B cell (primary cell): ENCODE measurements at places on chromosomes 2 and 18. TPM values are rescaled to one million over a fixed set of nuclear protein-coding genes. Genes with fewer than 3 reads are reported as not detected.

FBXO36 gene
- total RNA-seq: 1.5 TPM in 2 replicates

- DNase-seq: no peak
Observed at GRCh38 chr18:26652501-26652900, 104.1 kb upstream of the KCTD1 start.

DNA sequence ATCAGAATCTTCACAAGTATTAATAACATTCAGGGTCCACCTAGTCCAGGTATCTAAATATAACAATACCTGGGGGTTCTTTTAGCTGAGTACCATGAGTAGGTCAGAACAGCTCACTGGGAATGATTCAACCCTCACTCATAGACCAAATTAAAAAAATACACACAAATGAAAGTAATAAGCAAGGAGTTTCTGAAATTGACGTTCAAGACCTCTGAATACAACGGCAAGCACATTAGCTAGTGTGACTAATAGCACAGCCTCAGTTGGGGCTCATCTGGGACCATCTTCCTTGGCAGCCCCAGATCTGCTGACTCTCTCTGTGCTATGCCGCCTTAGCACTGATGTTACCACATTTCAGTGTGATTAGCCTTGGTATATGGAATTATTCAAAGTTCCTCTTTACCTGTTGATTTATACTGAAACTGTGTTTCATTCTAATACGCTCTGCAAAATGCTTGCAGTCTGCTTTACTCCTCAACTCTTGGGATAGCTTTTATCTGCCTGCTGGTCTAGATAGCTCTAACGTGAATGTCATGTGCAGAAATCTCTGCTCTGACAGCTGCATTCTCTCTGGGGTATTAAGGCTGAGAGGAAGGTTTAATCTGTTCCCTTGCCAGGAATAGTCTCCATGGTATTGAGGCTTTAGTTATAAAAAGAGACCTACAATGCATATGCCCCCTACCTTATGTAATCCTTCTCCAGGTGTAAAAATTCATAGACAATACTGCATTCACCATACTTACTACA is 153.3 kb downstream of the METTL4 start:
- no peak for DNase-seq

MREG gene
- total RNA-seq: 5.7 and 6.3 TPM in 2 replicates

NBAS gene
- 37.3 and 37.7 TPM in 2 replicates for total RNA-seq

DNA sequence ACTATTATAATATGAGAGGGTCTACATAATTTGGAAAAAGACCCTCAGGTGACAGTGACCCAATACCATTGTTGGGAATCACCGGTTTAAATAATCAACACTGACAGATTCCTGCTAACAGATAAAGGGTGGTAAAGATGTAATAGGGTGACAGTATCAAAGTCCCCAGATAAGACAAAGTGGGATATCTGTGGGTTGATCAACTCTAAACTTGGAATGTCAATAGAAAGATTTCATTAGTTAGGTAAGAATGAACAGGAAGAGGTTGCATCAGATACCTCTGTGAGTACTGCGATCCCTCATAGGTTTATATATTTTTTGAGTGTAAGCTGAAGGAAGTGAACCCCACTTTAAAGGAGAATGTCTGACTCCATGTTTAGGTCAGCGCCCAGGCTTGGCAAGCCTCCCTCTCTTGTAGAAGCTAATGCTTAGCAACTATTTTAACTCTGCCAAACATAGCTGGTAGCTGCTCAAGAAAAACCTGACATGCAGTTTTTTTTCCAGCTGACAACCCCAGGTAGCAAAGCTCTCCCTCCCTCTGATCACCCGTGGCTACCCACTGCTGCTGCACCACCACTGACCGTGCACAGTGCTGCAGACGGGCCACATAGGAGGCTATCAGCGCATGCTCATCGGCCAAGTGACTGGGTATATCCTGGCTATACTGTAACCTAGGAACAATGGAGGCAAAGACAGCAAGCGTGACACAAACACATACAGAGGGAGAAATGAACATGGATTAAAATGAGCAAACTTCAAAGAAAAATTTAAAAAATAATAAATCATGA is 113.3 kb upstream of the DNMT3A start:
- no peak for DNase-seq

DNA sequence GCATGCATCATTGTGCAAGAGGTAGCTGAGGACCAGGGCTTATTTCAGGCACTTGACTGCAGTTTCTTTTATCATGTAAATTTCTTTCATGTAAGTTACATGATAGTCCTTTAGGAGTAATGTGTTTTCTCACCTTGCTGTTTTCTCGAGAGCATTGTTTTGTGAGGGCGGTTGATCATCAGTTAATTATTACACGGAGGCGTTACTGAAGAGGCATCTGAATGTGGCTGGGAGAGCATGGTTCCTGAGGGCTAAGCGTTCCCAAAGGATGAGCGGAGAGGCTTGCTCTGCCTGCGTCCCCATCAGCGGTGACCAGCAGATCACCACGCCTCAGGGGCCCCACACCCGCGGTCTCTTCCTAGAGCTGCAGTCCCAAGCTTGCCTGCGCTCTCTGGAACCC is 156.1 kb upstream of the NFATC1 start:
- no peak for DNase-seq

- no peak for DNase-seq
Observed at GRCh38 chr2:187215532-187216240, 232.4 kb downstream of the CALCRL start.

DNA sequence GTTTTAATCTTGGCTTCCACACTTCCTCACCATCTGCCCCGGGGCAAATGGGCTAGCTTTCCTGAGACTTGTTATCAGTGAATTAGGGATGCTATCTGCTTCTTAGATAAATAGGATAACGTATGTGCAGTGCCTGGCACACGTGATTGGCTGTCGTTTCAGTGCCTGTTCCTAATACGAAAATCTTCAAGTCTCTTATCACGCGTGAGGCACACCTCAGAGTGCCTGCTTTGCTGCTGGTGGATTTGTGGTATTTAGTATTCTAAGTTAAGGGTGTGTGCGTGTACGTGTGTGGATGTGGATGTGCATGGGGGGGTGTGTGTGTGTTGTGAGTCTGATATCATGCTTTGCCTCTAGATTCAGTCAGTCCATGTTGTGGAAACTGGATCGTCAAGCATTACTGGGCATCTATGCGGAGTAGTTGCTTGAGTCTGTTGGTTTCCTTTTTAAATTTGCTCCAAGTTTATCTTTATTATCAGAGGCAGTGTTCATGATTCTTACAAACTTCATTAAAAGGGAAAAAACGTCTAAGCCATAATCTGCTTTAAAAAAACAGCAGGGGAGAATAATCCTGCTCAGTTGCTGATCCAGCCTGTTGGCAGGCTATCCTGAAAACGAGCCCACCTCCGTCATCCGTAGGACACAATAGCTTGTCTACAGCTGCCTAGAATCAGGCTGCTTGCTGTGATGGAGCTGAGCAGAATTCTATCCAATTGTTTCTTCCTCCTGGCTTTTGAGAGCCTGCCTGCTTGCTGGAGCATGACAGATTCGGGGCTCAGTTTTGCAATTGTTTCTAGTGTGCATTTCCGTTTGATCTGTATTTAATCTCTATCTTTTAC is 6.6 kb downstream of the SH3RF3 start:
- no peak for DNase-seq

GRCh38 chr2:11698009-11698922 is 28.3 kb upstream of the NTSR2 start:
- DNase-seq: no peak

BMP10 gene
- not detected in 2 replicates for total RNA-seq

IL1RL2 gene
- not detected in 2 replicates for total RNA-seq

GRCh38 chr2:176435729-176436128 is 166.5 kb downstream of the MTX2 start:
- DNase-seq: no peak

DNA sequence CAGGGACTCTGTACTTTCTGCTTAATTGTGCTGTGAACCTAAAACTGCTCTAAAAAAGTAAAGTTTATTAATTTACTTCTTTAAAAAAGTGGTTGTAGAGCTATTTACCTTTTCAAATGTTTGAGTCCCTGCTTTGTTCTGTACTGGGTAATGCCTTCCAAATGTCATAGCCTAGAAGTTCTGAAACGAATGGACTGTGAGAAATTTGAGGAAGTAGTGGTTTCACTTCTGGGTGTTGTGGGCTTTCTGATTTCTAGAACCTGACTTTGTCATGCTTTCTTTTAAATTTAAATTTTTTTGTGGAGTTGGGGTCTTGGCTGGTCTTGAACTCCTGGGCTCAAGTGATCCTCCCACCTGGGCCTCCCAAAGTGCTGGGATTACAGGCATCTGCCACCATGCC is 44.6 kb downstream of the SMAD4 start:
- peak; percentile 63 for DNase-seq

DNA sequence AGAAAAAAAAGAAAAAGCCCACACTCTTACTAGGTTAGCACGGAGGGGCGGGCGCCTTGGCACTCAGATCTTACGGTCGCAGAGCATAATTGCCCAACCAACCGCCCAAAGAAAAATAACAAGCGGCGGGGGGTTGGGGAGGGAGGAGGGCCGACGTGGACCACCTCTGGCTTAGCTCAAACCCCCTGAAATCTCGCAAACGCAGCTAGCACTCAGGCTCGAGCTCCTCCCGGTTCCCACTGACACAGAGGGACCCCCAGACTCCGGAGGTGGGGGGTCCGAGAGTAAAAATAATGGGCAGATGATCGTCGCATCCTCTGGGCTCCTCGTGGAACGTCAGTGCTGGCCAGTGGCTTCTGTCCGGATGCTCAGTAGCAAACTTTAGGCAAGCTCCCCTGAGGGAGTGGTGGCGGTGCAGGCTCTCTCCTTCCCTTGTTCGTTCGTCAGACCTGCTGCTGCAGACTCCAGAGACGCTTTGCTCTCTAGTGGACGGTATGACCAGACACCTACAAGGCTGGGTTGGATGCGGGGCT is 12.0 kb downstream of the CATIP start:
- DNase-seq: no peak

XIRP2 gene
- not detected in 2 replicates for total RNA-seq

SLC14A1 gene
- 5.8 and 6.1 TPM in 2 replicates for total RNA-seq

DNA sequence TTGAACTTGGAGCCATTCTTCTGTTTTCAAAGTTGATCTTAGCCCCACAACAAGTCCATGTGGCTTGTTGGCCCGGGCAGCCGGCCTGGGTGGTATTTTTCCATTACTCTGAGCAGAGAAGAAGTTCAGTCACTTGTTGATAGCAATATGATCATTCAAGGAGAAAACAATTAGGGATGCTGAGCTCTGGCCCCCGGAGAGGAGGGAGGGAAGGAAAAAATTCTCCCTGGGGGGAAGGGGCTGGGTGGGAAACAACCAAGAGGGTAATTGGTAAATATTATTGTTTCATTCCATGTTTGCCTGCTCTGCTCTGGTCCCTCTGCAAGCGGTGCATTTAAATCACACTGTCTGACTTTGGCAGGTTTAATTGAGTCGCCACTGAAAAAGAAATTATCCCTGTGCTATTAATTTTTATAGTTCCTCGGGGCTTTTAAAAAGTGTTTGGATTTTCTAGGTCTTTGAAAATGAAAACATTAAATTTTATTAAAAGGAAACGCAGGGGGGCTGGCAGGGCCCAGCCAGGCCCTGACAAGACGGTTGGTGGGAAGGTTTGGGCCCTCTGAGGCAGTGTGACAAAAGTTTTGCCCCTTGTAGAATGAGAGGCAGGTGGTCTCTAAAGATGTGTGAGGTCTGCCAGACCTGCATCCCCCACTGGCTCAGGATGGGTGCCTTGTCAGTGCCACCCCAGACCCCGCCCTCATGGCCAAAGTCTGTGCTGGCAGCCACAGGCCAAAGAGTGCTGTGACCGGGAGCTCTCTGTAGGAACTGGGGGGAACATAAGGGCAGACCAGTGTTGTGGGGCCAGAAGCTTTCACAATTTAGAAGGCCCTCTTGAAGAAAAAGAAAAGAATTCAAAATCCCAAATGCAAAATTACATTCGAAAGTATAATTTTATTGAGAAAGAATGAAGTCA is 52.5 kb upstream of the SLC14A2 start:
- no peak for DNase-seq

- DNase-seq: peak; percentile 30
Observed at GRCh38 chr2:78979380-78980151, 45.9 kb upstream of the REG3G start.

DNA sequence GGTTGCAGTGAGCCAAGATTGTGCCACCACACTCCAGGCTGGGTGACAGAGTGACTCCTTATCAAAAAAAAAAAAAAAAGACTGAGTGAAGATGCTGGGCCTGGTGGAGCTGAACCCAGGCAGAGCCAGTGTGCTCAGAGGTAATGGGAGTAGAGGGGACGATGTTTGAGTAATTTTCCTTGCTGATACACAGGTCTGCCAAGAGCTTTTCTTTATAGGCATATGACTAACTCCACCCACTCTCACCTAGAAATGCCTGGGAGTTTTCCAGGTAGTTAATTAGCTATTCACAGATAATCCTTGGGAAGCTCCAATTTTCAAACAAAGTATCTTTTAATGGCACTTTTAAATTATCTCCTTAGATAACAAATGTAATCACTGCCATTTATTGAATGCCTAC is 33.4 kb upstream of the ACSL3 start:
- DNase-seq: no peak

DNA sequence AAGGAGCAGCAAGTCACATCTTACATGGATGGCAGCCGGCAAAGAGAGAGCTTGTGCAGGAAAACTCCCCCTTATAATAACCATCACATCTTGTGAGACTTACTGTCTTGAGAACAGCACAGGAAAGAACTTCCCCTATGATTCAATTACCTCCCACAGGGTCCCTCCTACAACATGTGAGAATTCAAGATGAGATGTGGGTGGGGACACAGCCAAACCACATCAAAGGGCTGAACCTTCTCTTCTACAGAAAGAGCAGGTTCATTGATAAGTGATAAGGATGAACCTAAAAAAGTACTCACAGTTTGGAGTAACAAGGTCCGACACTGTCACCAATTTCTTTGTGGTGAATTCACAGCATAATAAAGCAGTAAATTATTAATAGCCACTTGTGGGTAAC is 422.2 kb upstream of the FSIP2 start:
- DNase-seq: no peak

DNA sequence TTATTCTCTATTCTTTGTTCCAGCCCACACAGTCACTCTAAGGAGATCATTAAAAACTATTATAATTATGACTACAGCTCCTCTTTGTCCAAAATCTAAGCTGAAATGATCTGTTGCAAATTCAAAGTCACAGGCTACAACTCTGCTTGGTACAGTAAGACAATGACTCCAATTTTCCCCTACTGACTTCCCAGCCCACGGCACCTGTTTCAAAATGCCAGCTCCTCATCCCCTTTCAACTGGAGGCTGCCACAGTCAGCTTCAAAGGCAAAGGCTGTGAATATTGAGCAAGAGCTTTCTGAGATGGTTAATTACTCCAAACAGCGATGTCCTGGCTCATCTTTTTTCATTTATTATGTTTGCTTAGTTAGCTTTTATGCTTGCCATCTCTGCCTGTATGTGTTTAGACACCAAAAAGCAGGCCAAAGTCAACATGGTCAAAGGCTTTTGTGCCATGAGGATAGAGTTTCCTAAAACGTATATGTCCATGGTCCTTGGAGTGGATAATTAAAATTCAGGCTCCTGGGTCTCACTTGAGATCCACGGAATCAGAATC is 141.1 kb downstream of the DOCK10 start:
- no peak for DNase-seq

PKDCC gene
- total RNA-seq: 0.20 TPM in 1 of 2 replicates, not detected in the other

GRCh38 chr18:8374676-8375075 is 234.6 kb upstream of the RAB12 start:
- no peak for DNase-seq

- DNase-seq: no peak
Observed at GRCh38 chr2:12675352-12675795, 41.4 kb upstream of the TRIB2 start.
